ENCODE measurements at places on chromosomes 1 and 21.

DNA sequence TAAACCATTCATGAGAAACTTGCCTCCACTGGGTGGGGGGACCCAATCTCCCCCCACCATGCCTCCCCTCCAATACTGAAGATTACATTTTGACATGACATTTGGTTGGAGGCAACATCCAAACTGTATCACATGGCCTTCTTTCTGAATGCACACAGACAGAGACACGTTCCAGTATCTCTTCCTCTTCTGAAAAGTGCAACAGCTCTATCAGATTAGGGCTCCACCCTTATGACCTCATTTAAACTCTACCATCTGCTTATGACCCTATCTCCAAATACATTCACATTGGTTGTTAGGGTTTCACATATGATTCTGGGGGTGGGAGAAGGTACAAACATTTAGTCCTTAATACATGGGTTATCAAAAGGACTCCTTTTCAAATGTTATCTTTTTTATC, 481.8 kb upstream of the NFIA start:
- no peak for DNase-seq

- DNase-seq, result no peak
These were observed 45.2 kb downstream of the TMCO4 start for GRCh38 chr1:19754482-19754881.

DNA sequence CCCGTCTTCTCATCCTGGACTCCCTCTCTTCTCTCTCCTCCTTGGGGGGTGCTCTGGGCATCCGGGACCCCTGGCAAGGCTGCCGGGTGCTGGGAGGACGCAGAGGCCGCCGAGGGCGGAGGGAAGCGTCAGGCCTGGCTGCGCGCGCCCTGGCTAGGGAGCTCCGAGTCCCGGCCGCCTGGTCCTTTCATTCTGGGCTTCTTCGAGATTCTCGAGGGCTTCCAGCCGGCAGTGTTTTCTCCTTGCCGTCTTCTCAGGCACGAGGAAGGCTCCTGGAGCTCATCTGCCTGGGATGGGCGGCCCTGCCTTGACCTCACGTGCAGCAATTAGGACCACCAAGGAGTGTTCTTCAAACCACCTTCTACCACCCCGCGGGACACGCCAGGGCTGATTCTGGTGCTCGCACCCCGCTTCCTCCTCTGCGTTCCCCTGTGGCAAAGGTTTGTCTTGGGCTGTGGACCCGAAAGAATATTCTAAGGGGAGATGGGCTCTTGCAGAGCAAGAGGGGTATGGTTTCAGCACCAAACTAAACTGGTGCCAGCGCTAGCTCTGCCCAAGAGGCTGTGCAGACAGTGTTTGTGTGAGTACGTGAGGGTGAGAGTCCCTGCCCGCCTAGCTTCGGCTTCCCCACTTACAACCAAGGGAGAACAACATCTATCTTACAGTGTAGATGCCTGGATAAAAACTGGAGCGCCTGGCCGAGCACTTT, 36.5 kb downstream of the PIK3CD start:
- DNase-seq, result peak; percentile 60

- no peak for DNase-seq
These were observed 53.3 kb upstream of the QSOX1 start for GRCh38 chr1:180101411-180101810.

DNA sequence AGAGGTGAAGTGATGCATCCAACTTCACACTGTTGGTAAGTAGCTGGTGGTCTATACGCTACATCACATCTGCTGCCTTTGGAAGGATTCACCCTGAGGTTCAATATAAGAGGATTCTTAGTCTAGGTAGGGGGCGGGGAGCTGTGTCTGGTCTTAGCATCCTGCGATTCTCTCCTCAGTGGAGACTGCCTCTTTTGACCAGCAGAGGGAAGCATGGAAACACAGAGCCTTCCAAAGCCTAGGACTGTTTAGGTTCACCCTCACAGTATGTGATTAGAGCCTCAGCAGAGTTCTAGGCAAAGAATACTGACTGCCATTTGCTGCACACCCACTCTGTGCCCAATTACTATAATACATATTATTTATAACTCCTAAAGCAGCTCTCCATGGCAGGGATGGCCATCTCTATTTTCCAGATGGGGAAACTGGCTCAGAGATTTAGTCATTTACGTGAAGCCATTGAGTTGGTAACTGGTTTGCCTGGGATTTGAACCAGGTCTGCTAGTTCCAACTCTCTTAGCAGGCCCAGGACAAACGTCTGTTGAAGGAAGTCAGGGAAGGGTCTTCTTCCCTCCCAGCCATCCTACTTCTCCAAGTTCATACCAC, 28.9 kb upstream of the EFCAB14 start:
- peak; percentile 67 for DNase-seq

GRCh38 chr1:202599669-202600431, 110.4 kb downstream of the SYT2 start:
- peak; percentile 88 for DNase-seq

DNA sequence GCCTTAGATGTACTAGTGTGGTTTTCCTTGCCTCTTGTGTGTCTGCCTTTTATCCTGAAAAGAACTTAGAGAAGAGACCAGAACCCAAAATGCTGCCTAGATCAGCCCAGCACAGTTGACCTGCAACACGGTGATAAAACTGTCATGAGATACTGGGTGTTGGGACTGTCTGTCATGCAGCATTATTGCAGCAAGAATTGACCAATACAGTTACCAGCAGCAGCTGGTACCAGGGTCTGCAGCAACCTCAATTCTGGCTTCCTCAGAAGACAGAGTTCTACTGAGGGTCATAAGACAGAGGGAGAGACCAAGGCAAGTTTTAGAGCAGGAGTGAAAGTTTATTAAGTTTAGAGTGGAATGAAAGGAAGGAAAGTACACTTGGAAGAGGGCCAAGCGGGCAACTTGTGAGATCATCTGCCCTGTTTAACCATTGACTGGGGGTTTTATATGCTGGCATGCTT, 182.0 kb downstream of the DYRK1A start:
- no peak for DNase-seq

DNA sequence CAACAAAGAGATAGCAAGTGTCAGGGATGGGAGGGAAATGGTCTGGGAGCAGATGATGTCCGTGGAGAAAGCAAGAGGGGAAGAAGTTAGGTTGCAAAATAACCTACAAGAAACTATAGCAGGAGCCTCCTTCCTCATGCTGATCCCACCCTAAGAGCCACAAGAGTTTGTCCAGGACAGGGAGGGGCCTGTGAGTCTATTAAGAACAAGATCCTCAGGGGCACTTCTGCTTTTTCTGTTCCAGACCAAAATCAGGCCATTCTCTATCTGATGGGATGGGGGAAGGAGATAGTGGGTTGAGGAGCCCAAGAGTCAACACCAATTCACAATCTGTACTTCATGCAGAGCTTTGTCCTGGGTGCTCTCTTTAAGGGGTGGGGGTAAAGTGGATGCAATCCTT, 7.7 kb upstream of the ATP1A4 start:
- DNase-seq, result no peak

- DNase-seq, result peak; percentile 68
These were observed 38.9 kb downstream of the SYT2 start for GRCh38 chr1:202671399-202671798.

GRCh38 chr1:9612871-9613624, 24.3 kb downstream of the TMEM201 start:
- no peak for DNase-seq

DNA sequence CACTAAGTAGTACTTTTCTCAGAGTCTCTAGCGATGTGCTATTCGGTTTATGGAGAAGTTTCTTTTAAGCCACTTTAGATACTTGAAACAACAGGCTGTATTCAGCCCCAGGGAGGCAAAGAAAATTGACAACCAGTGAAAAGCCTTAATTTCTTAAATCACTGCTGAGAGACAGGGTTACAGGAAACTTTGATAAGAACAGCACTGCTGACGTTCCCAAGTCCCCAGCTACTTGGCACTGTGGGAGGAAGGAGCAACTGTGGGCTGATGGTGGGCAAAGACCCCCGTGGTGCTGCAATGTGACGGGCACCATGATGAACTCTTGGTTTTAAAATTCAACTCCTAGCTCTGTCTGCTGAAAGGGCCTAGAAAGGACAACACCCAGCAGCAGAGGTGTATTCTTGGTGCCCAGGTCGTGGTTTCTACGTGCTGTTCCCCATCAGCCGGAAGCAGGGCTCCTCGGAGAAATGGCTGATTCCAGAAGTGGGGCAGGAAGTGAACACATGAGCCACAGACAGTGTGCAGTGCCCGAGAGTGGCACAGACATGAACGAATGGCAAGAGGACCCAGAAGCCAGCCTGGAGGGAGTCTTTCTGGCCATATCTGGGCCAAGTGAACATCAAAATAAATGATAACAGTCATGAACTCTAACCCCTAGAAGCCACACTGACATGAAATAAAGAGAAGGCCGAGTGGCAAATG, 5.3 kb downstream of the PTTG1IP start:
- no peak for DNase-seq

- peak; percentile 79 for DNase-seq
These were observed 181.5 kb downstream of the PLPP3 start for GRCh38 chr1:56397811-56398231.
